ENCODE measurements at places on chromosomes 4 and X.

- no peak for DNase-seq
These were observed 145.2 kb downstream of the TET2 start for GRCh38 chr4:105291925-105292324.

- no peak for DNase-seq
These were observed 10.1 kb downstream of the XAGE5 start for GRCh38 chrX:52821079-52821760.

DNA sequence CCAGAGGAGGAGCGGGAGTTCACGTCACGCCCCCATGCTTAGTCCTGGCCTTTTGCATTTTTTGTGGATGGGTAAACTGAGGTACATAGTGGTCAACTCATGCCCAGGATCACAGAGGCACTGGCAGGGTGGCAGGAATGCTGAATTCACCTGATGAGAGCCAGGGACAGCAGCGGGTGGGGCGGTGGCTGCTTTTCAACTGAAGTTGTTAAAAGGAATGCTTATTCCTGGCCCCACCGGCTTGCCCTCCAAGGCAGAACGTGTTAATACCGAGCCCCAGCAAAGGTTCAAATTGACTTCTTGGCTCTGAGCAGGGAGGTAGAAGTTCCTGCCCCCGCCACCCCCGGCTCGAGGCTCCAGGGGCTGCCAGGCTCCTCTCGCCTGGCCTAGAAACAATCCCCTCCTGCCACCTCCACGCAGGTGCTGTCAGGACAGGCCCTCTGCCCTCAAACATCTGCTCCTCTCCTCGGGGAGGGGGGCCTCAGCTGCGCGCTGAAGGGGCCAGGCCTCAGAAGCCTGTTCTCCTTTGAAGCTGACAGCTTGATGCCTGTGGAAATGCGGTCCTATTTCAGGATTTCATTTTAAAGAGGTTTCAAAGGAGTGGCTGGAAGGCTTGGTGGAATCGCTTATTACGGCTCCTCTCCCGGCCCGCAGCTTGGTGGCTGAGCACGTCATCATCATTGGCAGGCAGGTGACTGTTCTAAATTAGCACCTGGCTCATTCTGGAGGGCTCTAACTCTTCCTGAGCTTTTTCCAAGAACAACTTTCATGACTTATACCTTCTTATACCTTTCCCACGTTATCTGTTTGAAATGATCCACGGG, 93.0 kb downstream of the PHKA2 start:
- DNase-seq: no peak

DNA sequence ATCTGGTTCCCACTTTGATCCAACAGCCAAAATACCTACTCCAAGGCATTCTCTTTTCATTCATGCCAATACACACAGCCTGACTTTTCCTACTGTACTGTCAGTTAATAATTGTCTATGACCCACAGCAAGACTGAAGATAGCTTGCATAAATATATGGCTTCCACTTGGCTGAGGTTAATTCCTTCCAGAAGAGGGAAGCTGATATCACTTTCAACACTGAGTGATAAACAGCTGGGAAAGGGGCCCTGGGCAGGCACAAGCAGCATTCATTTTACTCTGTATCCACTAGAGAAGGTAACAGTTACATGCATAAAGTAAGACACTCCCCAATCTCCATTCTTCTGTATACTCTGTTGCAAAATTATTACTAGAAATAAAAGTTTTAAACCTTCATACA, 200.2 kb upstream of the UGT8 start:
- DNase-seq: no peak

DNA sequence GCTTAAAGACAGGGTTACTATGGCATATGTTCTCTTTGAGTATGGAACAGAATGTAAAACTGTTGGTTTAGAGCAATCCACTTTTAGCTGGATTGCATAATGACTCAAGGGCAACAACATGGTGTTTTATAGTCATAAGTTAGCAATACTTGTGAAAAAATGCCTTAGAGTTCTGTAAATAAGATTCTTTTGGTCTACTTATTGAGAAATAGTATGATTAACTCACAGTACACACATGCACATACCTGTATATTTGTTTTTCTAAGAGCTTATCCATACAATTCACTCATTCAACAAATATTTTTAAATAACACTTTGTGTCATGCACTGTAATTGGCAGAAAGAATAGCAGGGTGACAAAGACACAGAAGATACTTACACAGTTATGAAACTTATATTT, 1415.5 kb downstream of the PCDH7 start:
- no peak for DNase-seq

DNA sequence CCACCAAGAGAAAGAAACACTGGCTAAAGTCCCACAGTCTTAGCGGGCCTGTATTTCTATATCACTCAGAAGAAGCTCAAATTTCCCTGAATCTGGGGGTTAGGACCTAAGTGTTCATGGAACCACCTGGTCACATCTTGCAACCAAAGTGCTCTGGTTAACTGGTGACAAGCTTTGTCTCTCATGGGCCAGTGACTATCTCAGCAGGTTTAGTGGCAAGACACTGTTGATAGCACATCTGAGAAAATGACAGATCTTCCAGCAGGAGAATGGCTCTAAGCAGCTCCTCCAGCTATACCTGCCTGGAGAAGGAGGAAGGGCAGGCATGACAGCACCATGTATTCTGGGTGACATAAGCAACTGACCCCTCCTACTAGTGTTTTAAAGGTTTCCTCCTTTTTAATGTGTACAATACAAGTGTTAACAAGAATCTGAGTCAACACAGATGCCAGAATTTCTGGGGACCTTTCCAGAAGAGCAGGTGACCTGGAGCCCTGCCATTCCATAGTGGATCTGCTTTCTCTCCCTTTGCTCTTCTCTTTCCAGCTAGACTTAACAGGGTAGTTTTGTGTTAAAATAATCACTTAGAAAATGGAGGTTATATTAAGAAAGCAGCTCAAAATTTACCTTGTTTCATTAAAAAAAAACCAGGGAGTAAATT, 17.3 kb upstream of the QRFPR start:
- no peak for DNase-seq

DNA sequence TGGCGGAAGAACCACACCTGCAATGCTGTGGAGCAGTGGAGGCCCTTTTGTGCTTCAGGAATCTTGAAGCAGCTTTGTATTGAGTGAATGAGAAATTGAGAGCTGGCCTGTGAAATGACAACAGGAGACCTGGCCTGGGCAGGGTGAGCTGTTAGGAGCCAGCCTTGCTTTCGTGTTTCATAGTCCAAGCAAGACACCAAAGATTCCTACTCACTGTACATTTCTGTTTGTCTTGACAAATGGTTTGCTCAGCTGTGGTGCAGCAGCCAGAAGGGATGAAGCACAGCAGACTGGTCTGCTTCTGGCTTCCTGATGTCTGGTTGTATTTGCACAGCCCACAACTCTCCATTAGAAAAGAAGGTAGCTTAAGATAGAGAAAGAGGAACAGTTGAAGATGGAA, 96.5 kb downstream of the GATB start:
- DNase-seq: no peak

DNA sequence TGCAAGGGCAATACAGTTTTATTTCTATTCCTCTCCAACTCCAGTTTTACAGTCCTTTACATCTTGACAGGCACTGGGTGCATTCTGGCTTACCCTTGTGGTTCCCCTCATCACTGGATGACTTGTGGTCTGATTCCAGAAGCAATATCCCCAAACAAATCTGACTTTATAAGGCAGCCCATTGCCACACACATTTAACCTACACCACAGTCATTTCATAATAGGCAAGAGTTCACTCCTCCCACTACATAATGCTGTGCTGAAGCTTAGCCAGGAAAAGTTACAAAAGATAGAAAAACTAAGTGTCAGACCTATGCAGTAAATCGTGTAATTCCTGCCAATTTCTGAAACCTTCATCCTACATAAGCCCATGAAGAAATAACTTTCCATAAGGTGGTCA, 82.9 kb upstream of the MID1IP1 start:
- no peak for DNase-seq

DNA sequence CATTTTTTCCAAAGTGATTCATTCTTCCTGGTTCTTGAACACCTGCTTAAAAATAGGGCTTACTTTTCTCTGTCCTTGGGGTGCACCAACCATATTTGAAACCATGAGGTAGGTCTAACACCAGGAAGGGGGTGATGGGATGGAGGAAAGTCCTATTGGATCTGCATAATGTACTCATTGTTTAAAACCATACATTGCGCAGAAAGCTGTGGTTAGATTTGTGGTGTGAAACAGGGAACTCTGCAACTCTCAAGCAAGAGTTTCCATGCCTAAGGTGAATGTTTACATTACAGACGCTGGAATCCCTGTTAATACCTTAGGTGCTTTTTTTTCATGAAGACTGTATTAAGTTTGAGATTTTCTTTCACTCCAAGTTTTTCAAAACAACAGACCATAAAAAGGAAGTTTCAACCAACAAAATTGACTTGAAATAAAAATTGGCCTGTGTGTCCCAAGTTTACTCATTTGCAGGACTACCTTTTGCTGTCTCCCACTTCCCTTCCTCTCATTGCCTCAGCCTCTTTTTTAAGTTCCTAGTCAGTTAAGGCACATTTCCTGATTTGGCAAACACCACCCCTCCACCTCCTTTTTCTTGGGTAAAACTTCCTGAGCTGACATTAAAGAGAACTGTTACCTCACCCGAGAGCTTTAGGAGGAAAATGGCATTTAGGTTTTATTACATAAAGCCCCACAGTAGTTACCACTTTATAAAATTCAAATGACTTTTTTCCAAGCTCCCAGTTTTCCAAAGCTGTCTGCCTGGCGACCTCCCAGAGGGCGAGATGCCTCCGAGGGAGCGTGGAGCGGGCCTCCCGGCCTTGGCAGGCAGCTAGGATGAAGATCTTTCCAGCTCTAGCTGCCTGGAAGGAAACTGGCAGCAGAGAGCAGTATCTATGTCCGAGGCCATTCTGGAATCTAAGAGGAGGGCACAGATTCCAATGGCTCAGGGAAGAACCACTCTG, 47.9 kb upstream of the RBPJ start:
- DNase-seq: no peak

GRCh38 chrX:40083979-40084359, 13.8 kb downstream of the BCOR start:
- DNase-seq: no peak

DNA sequence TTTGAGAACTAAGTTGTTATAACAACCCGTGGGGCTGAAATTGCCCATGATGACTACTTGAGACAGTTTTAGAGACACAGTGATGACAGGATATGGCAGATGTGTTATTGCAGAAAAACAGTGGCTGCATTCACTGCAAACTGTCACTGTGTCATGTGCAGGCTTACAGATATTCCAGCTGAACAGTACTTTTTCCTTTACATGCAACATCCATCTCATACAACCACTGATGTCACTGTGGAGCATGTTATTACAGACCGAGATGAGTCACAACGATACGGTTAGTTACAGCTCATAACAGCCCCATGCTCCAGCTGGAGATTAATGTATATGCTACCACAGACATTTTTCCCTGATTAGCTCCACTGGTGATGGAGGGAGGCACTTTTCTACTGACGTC, 207.4 kb downstream of the TMA16 start:
- no peak for DNase-seq

- DNase-seq: no peak
These were observed 141.5 kb downstream of the RPS6KA6 start for GRCh38 chrX:84046403-84046984.

- DNase-seq: no peak
These were observed 89.6 kb upstream of the PRPS2 start for GRCh38 chrX:12701628-12702027.
